ENCODE measurements at places on chromosomes 7 and 10.

DNA sequence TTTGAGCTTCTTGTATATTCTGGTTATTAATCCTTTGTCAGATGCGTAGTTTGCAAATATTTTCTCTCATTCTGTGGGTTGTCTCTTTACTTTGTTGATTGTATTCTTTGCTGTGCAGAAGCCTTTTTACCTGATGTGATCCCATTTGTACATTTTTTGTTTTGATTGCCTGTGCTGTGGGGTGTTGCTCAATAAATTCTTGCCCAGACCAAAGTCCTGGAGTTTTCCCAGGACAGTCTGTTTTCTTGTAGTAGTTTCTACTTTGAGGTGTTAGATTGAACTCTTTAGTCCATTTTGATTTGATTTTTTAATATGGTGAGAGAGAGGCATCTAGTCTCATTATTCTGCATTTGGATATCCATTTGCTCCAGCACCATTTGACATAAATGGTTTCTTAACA lies 588.7 kb upstream of the MBL2 start:
- DNase-seq, result no peak

GRCh38 chr10:56920601-56921261 lies 559.7 kb upstream of the ZWINT start:
- no peak for DNase-seq

DNA sequence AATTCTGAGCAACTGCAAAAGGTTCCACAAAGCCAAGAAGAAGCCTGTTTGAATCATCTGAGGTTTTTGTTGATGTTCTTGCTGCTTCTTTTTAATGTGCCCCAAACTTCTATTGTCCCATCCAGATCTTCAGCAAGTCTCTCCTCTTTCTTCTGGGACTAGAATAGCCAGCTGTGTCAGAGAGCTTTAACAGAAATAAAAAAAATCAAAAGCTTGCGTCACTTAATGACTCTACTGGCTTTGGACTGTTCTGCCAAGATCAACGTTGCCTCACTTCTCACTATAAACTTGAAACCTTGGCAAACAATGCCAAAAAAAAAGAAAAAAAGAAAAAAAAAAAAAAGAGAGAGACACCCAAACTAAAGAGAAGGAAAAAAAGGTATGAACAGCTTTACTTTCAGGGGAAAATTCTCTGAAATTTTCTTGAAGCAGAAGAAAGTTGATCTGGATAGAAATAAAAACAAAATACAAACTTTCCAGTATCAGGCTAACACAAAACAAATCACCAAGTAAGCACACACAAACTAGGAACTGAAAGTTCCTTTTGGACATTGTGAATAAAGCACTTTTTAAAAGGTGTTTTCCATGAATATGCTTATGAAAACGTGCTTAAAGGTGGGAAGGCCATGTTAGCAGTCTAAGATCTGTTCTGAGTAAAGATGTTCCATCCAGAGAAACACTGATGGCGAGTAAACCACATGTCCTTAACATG lies 14.8 kb downstream of the USP54 start:
- no peak for DNase-seq

DNA sequence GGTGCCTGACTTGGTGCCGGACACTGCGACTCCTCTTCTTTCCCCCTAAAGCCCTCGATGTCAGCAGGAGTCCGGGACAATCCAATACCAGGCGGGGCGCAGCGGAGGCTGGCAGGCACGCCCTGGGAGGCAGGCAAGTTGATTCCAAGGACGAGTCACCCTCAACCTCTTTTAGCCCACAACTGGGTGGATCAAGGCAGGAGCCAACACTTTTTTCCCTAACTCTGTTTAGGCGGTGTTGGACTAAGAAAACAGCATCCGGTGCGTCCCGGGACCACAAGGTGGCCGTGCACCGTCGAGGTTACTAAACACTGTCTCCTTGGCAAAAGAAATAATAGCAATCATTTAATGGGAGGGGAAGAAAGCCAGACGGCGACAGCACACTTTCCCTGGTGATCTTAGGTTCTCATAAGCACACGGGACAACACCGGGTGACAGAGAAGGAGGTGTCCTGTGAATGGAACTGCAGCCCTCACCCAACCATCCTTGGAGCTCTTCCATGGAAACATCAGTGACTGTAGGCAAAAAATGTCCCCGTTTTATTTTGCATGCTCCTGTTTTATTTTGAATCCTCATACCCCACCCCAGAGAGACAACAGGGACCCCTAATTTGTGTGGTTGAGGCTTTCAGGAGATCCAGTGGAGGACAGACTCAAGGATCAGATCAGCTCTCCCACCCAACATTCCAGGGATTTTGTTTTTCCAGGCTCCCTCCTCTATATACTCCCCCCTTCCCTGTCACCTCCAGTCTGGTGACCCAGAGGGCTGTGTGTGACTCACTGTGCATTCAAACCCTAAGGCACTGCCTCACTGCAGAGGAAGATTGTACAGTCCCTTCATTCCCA lies 1.3 kb upstream of the CALCR start:
- DNase-seq, result peak; percentile 31

DNA sequence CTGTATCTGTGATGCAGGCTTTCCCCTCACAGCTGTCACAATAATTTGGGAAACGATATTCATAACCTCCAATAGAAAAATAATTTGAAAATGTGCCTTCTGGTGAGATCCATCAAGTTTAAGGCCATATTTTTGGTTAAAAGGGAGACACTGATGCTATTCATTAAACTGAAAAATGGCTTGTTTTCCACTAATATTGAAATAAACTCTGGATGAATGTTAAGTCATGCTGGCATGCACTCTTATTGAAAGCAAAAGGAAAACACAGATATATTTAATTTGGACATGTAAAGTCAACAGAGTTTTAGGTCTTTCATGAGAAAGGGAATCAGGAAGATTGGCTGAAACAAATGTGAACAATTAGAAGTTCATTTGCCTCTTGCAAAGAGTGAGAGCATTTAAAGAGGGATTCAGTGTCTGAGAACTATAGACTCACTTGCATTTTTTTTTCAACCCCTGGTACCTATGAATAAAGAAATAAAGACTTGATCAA lies 879.2 kb downstream of the LRMDA start:
- DNase-seq, result no peak

GRCh38 chr10:317271-317769 lies 182.1 kb downstream of the ZMYND11 start:
- DNase-seq, result no peak

DNA sequence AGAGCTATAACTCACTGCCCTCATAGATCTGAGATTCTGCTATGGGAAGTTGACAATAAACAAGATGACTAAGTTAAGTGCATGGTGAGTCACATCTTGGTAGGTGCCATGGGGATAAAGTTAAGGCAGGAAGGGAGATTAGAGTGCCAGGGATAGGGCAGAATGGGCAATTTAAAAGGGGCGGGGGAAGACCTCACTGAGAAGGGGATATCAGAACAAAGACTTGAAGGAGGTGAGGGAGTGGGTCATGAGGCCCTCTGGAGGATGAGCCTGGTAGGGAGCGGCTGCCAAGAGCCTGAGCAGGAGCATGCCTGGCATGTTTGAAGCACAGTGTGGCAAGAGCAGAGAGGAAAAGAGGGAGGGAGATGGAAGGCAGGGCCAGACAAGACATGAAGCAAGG lies 34.8 kb upstream of the INMT start:
- DNase-seq, result no peak

DNA sequence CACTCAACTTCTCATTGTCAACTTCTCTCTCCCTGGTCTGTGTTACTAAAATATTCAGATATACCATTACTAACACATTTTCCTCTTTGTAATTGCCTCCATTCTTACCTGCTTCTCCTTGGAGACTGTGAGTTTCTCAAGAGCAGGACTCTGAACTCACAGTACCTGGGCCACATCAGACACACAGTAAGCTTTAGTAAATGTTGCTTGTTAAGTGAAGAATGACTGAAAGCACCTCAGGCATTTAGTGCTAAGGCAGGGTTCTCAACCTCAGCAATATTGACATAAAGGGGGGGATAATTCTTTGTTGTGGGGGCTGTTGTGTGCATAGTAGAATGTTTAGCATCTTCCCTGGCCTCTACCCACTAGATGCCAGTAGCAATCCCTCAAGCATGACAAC lies 72.0 kb upstream of the RAB11FIP2 start:
- no peak for DNase-seq

GRCh38 chr10:88317099-88317498 lies 266.0 kb downstream of the RNLS start:
- DNase-seq, result no peak

DNA sequence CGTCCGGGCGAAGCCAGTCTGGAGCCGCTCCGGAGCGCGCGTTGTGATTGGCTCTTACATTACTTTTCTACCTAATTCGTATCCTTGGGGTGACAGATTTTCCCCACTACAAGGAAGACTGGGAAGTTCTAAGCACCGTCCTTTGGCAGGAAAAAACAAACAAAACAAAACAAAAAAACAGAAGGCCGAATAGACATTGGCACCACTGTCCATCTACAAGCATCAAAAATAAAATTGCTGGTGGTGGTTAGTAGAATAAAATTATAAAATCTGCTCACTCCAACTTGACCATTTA lies 651 bp upstream of the SKAP2 start:
- no peak for DNase-seq

DNA sequence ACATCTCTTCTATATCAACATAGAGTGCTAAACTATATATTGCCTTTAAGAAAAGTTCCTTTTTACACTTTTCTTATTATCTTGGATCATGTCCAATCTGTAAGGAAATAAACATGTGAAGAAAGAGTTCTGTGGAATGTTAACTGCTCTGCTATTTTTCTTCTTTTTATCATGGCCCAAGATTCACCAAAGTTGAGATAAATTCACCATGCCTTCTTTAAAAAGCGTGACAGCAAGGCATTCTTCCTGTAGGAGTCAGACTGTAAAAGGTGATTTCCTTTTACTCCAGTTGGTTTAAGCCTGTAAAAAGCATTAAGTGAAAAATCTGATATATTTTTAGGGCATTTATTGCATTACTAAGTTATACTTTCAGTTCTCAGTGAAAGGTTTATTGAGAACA lies 165.7 kb upstream of the FZD1 start:
- no peak for DNase-seq

- DNase-seq, result no peak
These were observed 19.1 kb downstream of the ADAM8 start for GRCh38 chr10:133257489-133258065.
